Heart right ventricle (tissue), 16 donors: ENCODE measurements at places on chromosomes 7 and 10. TPM values are rescaled to one million over a fixed set of nuclear protein-coding genes. Genes with fewer than 3 reads are reported as not detected.

Gene OR2A1
- not detected for total RNA-seq

Gene TMEM139
- 12.1 TPM for total RNA-seq

Gene LIPK
- total RNA-seq = not detected

DNA sequence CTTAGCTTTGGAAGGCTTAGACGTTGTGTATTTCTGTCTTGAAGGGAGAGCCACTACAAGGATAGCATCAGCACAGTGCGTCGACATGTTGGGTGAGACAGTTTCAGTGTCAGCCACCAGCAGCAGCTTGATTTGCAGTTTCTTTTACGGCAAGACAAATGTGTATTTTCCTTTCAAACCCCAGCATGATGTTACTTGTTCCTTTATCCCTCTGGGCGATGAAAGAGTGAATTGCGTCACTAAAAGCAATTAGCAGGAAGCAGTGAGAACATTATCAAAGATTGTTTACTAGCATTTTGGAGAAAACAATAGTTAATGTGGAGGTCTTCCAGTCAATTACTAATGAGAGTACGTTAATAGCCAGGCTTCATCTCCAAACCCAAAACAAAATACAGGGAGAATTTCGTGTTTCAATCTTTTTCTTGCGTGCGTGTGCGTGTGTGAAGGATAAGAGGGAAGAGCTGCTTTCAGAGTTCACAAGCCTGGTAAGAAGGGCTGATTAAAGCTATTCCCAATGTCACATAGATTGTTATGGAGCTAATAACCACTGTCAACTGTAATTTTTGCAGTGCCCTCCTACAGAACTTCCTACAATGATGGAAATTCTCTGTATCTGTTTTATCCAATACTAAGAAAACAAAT, 157.1 kb upstream of the AOAH start:
- no peak for DNase-seq

DNA sequence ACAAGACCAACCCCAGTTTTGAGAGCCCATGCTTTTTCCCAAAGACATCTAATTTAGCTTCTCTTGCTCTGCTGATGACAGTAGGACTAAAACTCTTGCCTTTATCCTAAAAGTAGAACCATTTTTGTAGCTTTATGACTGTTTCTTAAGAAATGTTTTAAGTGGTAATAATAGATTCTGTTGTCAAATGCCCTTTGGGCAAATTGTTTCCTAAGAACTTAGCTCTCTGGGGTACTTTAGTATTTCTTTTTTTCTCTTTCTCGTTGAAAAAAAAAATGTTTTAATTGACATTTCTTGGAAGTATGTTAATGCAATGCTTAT, 157.4 kb downstream of the ARID5B start:
- DNase-seq = no peak

- no peak for DNase-seq
Measured at GRCh38 chr7:10739401-10739800, 234.3 kb upstream of the PHF14 start.
